CD4-positive, CD25-positive, alpha-beta regulatory T cell (primary cell): ENCODE measurements at places on chromosomes 3 and 15.

DNA sequence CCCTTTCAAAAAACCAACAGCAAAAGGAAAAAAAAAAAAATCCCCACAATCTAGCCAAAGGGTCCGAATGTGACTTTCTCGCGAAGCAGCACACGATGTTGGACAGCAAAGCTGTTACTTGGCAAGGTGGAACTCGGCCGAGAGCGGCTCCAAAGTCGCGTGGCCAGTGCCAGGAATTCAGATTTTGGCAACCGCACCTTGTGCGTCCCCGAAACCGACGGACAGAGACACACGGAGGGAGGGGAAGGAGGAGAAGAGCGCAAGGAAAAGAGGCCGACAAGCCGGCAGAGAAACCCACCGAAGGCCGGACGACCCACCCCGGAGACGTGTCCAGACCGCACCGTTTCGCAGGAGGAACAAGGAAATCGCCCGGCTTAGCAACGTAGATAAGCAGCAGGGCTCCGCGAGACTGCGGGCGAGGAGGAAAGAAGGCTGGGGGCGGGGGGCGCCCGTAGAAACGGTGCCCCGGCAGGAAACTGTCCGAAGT is 517.3 kb downstream of the MECOM start:
- DNase-seq, result no peak

GRCh38 chr3:53646723-53647122 is 152.3 kb downstream of the CACNA1D start:
- DNase-seq, result no peak

DNA sequence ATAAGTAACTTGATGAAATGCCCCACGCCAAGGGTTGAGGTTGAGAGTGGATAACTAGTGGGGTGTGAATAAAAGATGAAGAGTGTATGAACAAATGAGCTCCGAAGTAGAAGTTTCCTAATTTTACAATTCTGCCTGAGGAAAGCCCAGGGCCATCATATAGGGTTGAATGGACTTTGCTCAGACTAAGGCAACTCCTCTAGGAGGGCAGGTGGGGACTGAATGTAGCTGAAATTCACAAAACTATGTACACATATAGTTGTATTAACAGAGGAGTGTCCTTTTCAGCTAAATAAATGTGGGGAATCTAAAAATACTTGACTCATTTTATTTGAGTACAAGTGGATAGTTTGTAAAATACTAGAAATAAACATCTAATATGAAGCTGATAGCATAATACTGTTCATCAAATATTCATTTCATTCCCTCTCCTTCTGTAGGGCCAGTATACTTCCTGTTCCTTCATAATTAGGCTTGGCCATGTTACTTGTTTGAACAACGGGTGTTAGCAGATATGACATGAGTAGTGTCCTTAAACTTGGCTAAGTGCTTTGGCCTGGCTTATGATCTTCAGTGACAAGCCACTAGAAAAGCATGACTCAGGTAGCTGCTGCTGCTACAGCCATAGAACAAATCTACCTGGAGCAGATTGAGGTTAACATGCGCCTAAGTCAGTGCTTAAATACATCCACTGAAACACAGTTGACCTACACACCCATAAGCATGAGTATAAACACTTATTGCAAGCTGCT is 26.5 kb downstream of the PLSCR1 start:
- no peak for DNase-seq

GRCh38 chr3:100005665-100006393 is 108.5 kb downstream of the FILIP1L start:
- no peak for DNase-seq

DNA sequence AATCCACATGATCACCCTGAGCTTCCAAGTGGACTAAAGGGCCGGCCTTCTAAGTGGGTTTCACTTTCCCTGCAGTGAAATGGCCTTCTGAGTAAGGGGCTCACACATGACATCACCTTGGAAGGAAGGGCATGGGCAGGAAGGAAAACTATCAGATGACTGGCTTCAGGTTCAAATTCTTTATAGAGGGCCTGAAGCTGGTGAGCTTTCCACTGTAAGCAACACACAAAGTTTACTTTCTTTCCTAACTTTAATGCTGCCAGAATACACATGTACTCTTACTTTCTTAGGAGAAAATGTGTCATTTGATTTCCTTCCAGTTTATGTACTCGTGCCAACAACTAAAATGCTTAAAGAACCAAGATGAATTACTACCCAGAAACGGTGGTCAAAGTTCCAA is 475.6 kb downstream of the FOXP1 start:
- DNase-seq, result no peak

DNA sequence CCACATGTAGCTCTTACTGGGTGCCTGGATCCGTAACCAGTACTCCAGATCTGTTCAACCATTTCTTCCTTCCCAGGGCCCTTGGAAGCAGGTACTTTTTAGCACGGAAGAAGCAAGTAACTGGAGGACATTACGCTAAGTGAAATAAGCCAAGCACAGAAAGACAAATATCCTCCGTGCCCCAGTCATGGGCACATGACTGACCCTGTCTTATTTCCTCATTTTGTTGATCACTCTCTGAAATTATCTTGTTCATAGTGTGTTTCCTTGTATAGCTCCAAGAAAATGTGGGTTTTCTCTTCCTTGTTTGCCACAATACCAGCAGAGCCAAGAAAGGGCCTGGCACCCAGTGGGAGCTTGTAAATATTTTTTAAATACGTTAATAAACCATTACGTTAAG is 32.2 kb upstream of the MTMR14 start:
- no peak for DNase-seq

DNA sequence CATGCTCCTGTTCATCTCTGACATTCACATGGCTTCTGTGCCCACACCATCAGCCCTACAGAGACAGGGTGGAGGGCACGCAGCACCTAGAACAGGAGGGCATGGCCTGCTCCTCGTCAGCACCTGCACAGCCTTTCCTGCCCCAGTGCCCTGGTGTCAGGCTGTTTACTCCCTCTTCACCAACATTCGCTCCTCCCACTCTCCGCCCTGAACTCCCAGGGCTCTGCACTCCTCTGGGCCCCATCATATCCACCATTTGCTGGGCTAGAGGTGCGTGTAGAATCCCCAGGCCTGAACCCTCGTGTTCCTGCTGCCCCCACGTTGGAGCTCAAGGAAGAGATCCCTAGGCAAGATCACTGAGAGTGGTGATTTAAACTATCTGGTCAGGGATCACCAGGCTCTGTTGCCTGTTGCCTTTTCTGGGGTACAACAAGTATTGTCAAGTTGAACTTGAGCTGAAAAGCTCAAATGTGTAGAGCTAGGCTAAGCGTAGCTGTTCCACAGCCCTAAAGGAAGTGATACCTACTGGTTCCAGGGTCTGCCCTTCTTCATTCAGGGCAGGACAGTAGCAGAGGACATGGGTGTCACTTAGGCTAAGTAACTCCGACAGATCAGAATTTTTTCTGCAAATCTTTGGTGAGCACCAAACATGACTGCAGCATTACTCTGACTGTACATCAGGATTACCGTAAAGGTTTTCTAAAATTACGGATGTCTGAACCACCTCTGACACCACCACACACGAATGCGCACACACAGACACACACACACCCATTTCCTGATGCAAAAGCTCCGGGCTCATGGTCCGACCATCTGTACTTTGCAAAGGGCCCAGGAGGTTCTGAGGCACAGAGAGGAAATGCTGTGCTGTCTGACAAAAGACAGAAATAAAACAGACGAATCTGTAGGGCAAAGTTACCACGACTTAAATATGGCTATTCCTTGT is 43.7 kb upstream of the GNB5 start:
- peak; percentile 46 for DNase-seq

DNA sequence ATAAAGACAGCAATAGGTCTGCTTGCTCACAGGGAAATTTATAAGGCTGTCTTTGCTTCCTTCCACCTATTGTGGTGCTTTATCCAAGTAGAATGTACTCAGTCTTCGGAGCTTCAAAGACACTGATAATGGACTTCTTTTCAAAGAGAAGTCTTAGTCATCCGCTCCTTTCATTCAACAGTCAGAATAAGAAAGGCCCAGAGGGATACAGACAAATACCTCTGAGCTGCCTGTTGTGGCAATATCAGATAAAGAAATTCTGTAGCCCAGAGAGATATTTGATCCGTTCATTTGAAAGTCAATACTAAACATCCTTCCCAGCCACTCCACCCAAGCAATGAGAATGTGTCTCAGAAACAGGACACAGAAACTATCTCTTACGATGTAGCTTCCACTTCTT is 110.0 kb downstream of the FHIT start:
- no peak for DNase-seq

- no peak for DNase-seq
These were observed 31.0 kb downstream of the SETD5 start for GRCh38 chr3:9428411-9428810.

GRCh38 chr3:34533451-34533850 is 735.0 kb downstream of the PDCD6IP start:
- no peak for DNase-seq

GRCh38 chr3:46187876-46188275 is 20.2 kb downstream of the CCR1 start:
- no peak for DNase-seq
